MG63 (cell line): ENCODE measurements at places on chromosomes 2 and 18.

DNA sequence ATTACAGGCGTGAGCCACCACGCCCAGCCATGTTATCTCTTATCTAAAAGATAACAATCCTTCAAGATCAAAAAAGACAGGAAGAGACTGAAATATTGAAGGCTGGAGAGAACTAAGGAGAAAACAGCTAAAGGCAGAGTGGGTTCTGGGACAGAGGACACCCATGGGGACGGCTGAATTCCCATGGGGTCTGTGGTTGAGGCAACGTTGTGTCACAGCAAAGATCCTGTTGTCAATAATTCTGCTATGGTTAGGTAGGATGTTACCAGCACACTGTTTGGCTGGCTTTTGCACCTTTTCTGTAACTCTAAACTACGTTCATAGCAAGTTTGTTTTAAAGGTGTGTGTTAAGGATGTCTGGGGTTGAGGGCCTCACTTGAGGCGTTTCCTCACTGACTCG, 137.7 kb upstream of the APCDD1 start:
- no peak for DNase-seq

DNA sequence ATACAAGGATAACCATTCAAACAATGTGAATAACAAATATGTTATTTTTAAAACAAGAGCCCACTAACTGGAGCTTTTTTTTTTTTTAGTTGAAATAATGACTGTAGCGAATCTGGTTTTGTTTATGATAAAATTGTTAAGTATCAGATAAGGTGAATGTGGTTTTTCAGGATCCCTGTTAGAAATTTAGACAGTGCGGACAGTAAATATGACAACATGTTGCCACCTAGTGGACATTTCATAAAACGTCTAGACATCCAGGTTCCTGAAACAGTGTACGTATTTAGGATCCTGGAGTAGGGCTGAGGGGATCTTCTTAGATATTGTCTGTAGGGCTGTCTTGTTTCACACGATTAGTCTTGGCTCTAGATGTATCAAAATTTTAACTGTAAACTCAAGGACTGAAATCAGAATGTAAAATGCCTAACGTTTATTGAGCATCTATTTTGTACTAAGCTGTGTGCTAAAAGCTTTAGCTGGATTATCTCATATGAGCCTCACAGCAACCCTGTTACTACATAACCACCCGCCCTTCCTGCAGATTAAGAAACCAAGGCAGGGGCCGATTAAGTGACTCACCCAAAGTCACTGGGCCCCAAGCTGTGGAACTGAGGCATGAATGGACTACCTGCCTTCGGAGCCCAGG, 23.9 kb upstream of the CCDC68 start:
- no peak for DNase-seq

DNA sequence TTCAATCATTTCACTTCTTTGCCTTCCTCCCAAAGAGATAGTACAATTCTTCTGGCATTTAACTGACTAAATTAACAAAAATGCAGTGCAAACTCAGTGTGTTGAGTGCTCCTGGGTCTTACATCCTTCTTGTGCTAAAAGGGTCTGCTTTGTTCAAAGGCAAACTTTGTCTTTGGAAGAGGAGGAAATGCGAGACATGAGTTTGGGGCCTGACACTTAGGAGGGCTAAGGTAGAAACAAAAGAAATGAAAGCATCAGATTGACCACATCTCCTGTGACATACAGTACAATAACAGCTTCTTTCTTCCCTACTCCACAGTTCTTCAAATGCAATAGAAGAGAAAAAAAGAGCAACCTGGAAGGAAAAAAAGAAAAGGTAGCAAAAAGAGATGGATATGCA, 161.7 kb downstream of the CNTNAP5 start:
- DNase-seq = no peak

GRCh38 chr2:81084101-81084500, 779.5 kb upstream of the LRRTM1 start:
- DNase-seq = no peak

DNA sequence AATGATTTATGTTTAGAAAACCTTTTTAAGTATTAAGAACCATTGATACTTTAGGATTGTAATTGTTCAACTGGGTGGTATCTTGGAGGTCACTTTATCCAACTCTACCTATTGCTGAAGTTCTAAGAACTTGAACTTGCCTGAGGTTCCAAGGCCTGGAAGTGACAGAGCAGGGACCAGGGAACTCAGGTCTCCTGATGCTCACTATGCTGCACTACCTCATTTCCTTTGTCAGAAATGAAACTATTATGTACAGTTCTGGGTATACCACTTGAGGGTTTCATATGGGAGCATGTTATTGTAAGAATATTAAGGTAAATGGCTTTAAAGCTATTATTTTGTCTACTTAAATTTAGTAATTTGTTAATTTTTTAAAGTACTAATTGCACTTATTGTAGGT, 3.0 kb downstream of the MBD5 start:
- no peak for DNase-seq

- DNase-seq = no peak
Observed at GRCh38 chr2:204477358-204477950, 67.8 kb upstream of the PARD3B start.

- no peak for DNase-seq
Observed at GRCh38 chr2:200428961-200429665, 80.8 kb downstream of the KCTD18 start.

GRCh38 chr2:183610724-183611123, 486.5 kb downstream of the NUP35 start:
- DNase-seq = no peak

DNA sequence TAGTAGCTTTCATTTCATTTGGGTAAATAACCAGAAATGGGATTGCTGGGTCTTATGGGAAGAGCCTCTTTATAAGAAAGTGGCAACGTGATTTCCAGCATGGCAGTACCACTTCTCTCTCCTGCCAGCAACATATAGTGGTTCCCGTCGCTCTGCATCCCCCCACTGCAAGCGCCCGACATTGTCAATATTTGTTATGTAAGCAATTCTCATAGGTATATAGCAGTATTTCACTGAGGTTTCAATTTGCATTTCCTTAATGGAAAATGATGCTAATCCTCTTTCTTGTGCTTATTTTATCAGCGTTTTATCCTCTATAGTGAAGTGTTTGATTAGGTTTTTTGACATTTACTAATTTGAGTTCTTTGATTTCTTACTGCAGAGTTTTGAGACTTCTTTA, 36.0 kb upstream of the FAHD2A start:
- no peak for DNase-seq

GRCh38 chr18:48776641-48777025, 174.1 kb downstream of the SMAD7 start:
- DNase-seq = no peak

DNA sequence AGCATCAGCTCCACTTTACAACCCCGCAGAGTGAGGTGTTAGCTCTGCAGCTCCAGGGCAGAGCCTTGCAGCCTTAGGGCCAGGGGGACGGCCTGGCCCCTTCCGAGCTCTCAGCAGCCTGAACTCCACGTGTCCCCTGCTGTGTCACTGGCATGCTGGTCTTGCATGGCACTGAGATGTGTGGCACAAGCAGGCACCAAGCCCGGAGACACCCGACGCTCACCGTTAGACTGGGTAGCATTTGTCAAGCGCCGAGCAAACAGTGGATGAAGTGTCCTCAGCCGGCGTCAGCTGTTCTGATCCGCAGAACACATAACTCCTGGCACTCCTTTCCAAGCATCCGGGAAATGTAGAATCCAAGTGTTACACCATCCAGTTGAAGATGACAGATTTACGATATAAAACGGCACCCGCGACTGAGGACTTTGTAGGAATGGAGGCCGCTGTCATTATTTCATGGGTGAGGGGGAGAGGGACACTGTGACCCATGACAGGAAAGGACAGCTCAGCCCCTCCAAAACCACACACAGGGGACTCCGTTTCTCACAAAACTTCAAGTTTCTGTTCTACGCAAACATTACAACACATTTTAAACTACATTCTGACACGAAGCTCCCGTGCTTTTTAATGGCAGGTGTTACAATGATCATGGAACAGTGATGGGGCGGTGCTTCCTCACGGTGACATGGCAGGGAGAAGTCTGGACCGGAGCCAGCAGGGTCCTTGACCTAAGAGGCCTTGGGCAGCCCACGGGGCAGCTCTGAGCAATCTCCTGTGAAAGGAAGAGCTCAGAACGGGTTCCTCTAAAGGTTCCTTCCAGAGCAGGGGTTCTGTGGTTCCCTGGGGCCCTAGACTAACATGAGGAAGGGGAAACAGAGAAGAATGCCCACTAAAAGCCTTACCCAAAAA, 89.4 kb downstream of the HDAC4 start:
- DNase-seq = no peak

DNA sequence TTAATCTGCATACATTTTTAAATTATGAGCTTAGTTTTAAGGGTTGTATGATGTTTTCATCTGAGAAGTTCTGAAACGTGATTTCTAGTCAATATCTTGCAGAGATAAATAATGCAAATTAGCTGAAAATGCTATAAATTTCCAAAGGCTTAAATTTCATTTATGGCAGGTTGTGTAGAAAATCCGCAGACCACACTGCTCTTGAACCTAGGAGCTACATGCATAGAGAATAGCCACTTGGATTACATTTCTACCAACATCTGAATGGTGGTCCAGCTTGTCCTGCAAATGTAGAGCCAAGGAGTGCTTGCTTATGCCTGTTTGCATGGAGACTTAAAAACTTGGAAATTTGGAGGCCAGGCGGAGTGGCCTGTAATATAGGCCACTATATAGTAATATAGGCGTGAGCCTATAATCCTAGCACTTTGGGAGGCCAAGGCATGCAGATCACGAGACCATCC, 6.8 kb downstream of the MAT2A start:
- DNase-seq = no peak
